ENCODE measurements at places on chromosomes 13 and 19. TPM values are rescaled to one million over a fixed set of nuclear protein-coding genes. Genes with fewer than 3 reads are reported as not detected.
A peak's percentile ranks its signal among the peaks of the same experiment; 100 is the strongest.

DNA sequence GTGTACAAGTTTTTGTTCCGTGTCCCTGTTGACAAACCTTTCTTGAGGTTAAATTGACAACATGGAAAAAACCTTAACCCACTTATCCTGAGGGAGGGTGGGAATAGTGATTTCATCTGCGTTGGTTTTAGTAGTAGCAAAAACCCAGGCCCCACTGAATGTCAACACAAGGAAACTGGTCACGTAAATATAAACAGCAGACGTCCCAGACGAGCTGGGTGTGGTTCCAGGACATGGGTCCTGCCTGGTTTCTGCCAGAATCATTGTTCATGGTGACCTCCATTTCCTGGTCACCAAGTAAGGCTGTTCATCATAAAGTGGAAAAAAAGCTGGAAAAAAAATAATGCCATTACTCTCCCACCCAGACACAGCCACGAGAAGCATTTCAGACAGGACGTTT is 16.9 kb upstream of the F2RL3 start:
- no peak for DNase-seq
- no peaks in the 10 kb centered on the region for H3K36me3 ChIP-seq
- H3K27me3 ChIP-seq, result no peaks in the 10 kb centered on the region
- no peaks in the 10 kb centered on the region for H3K4me1 ChIP-seq

DNA sequence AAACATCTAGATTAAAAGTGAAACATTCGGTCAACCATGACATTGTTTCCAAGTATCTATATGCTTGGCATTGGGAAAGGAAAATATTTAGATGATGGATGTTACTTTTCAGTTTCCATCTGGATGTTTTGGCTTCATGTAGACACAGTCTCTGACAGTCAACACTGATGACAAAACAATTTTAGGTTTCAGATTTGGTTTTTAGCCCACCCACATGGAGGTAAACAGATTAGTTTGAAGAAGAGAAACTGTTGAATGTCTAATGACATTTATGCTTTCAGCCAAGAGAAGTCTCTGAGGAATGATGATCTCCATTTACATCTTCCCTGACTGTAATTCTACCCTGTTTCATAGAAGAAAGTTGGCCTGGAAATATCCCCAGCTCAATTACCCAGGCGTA is 379.1 kb downstream of the SLITRK6 start:
- H3K4me1 ChIP-seq, result no peaks in the 10 kb centered on the region
- no peak overlapping the region for H3K4me3 ChIP-seq
- H3K27ac ChIP-seq, result no peak overlapping the region
- H3K27me3 ChIP-seq, result no peaks in the 10 kb centered on the region
- DNase-seq, result no peak

DNA sequence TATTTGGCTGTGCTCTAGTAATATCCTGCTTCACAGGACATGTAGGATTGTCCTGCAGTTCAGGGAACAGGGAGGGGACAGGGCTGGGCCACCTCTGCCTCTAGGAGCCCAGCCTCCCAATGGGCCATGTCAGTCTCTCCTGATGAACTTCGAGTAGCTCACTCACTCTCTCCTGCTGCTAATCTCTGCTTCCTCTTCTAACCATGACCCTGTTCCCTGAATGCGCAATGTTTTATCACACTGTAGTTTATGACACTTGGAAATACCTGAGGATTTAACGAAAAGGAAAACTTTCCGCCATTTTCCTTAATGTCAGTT is 9.2 kb downstream of the PARP4 start:
- no peak for DNase-seq
- H3K27ac ChIP-seq, result no peak overlapping the region
- no peaks in the 10 kb centered on the region for H3K27me3 ChIP-seq

DNA sequence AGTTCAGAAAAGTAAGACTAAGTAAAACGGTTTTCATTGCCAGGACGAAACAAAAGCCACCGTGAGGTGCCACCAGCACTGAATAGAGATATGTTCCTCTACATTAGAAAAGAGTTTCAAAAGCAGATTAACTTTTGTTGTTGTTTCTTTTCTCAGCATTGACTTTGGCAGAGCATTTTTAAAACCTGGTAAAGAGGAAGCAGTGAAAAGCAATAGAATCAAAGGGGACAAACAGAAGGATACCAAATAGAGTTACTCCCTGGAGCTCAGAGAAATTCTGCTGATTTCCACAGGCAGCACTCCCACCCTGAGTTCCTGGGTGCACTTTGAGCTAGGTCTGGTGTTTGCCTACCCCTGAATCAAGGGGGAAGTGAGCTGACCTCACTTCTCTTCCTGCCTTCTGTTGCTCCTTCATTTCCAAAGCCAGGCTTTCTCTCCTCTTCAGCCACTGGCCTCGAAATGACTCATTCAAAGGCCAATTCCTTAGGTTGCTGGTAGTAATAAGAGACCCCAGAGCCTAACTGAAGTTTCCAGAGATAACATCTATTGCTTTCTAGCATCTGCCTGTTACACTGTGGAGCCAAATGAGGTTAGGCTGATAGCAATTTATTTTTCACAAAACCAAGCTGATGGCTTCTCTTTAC is 11.3 kb upstream of the ERICH6B start:
- H3K27me3 ChIP-seq, result no peaks in the 10 kb centered on the region
- H3K4me3 ChIP-seq, result no peak overlapping the region
- H3K36me3 ChIP-seq, result no peaks in the 10 kb centered on the region

DNA sequence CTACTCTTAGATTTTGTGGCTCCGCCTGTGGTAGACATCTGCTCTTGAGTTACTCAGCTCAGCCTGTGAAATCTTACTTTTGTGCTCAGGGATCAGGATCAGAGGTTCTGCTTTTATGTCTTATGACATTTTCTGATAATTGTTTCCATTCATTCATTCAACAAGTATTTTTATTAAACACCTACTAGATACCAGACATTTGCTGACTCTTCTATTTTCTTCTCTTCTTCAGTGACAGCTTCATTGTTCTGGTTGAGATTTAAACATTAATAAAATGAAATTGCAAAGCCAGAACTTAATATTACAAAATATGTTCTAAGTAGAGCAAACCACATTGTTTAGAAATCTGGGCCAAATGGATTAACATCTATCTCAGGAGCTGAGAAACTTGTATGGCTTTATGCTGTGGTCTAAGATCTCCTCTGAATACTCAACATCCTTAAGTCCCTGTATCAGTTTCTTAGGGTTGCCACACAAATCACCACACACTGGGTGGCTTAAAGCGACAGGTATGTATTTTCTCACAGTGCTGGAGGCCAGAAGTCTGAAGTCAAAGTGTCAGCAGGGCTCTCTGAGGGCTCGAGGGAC is 15.8 kb upstream of the MICU2 start:
- no peaks in the 10 kb centered on the region for H3K27me3 ChIP-seq
- no peak overlapping the region for H3K4me3 ChIP-seq
- H3K36me3 ChIP-seq, result no peaks in the 10 kb centered on the region
- H3K4me1 ChIP-seq, result no peaks in the 10 kb centered on the region

- H3K4me3 ChIP-seq, result no peak overlapping the region
- no peaks in the 10 kb centered on the region for H3K4me1 ChIP-seq
- no peaks in the 10 kb centered on the region for H3K27me3 ChIP-seq
Measured at GRCh38 chr13:40897053-40897452, 107.6 kb downstream of the SLC25A15 start.

GRCh38 chr13:112067871-112068539 is 1.1 kb downstream of the SOX1 start:
- no peaks in the 10 kb centered on the region for H3K27me3 ChIP-seq
- peaks cover 19% of the 10 kb centered on the region for H3K4me1 ChIP-seq

GRCh38 chr13:113852536-113853517 is 11.0 kb downstream of the GAS6 start:
- peak; percentile 16 for DNase-seq
- no peaks in the 10 kb centered on the region for H3K27me3 ChIP-seq
- H3K36me3 ChIP-seq, result no peaks in the 10 kb centered on the region
- H3K27ac ChIP-seq, result peak overlapping the region; percentile 85
- H3K4me1 ChIP-seq, result peaks cover 60% of the 10 kb centered on the region

The TMEM205 gene
- total RNA-seq, result 82.9 TPM

The CGB3 gene
- not detected for total RNA-seq

- peak overlapping the region; percentile 67 for H3K4me3 ChIP-seq
- peak overlapping the region; percentile 59 for H3K27ac ChIP-seq
- DNase-seq, result peak; percentile 34
- no peaks in the 10 kb centered on the region for H3K4me1 ChIP-seq
Measured at GRCh38 chr19:53432088-53432661, 391 bp downstream of the ZNF761 start.

DNA sequence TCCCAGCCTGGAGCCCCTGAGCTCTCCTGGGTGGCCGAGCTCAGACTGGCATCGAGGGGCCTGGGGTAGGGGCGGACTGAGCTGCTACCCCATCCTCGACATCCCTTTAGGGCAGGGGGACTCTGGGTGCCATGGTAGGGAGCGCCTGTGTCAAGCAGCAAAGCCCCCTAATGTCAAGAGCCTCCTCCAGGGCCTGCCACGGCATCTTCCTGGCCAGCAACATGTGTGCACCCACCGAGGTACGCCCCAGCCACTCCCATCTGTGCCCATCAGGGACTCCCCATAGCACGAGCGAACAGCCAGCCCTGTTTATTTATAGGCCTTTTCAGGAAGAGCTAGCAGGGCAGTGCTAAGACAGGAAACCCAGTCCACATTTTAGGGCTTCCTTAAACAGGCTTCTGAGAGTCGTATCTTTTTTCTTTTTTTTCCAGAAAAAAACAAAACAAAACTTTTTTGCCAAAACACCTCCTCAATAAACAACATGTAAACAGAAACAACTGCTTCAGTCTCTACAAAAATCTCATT is 14.3 kb downstream of the LRP3 start:
- H3K36me3 ChIP-seq, result no peaks in the 10 kb centered on the region
- H3K4me1 ChIP-seq, result no peaks in the 10 kb centered on the region
- H3K27ac ChIP-seq, result no peak overlapping the region
- no peak overlapping the region for H3K4me3 ChIP-seq

GRCh38 chr13:99956473-99957349 is 14.9 kb downstream of the ZIC5 start:
- H3K4me3 ChIP-seq, result no peak overlapping the region
- no peak for DNase-seq
- H3K27me3 ChIP-seq, result peaks cover 10% of the 10 kb centered on the region
- no peaks in the 10 kb centered on the region for H3K36me3 ChIP-seq

DNA sequence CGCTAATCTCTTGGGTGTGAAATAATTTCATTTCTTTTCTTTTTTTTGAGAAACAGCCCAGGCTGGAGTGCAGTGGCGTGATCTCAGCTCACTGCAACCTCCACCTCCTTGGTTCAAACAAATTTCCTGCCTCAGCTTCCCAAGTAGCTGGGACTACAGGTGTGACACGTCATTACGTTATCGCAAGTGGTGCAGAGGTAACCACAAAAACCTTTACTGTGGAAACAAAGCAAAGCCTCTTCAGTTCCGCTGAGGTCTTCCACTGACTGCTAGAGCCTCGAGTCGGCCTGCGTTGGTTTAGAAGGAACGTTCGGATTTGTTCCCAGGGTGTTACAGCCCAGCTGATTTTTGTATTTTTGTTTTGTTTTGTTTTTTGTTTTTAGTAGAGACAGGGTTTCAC is 2.0 kb upstream of the ZNF784 start:
- no peaks in the 10 kb centered on the region for H3K4me1 ChIP-seq
- H3K36me3 ChIP-seq, result no peaks in the 10 kb centered on the region
- DNase-seq, result no peak
- no peak overlapping the region for H3K4me3 ChIP-seq

Measured in uterus (tissue), 4 donors.